ENCODE measurements at places on chromosomes 1 and 21. TPM values are rescaled to one million over a fixed set of nuclear protein-coding genes. Genes with fewer than 3 reads are reported as not detected.

CNN3 gene
- 277 TPM for total RNA-seq

RGS1 gene
- not detected for total RNA-seq

RAB7B gene
- 0.09 TPM for total RNA-seq

SLC5A9 gene
- total RNA-seq, result not detected

LCE2B gene
- not detected for total RNA-seq
